ENCODE measurements at places on chromosomes 6 and 20.

DNA sequence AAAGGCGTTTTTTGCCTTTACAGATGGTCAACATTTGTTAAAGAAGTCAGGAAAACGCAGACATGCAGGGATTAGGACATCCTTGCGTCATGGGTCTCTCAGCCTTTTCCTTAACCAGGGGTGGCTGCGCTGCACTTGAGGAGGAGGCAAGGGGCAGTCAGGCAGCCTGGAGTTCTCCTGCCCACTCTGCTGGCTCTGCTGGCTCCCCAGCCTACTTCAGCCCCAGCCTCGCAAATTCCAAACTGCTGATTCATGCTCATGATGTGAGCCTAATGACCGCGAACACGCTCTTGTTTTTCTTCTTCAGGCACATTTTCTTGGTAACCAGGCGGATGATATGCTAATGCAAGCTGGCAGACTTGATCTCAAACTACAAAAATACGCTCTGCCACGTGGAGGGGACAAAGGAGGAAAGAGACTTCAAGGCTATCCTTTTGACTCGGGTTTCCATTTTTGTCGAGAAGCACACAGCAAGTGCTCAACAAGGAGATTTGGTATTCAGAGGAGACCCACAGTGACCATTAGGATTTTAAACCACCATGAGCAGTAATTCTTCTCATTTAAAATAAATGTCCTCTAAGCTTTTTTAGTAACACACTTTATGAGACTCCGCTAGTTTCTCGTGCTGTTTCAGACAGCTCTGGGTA, 290.3 kb upstream of the STXBP5 start:
- DNase-seq, result peak; percentile 10

- DNase-seq, result no peak
These were observed 141.9 kb upstream of the EXOC2 start for GRCh38 chr6:834866-835265.

GRCh38 chr6:100228437-100228833, 234.4 kb upstream of the MCHR2 start:
- DNase-seq, result no peak

DNA sequence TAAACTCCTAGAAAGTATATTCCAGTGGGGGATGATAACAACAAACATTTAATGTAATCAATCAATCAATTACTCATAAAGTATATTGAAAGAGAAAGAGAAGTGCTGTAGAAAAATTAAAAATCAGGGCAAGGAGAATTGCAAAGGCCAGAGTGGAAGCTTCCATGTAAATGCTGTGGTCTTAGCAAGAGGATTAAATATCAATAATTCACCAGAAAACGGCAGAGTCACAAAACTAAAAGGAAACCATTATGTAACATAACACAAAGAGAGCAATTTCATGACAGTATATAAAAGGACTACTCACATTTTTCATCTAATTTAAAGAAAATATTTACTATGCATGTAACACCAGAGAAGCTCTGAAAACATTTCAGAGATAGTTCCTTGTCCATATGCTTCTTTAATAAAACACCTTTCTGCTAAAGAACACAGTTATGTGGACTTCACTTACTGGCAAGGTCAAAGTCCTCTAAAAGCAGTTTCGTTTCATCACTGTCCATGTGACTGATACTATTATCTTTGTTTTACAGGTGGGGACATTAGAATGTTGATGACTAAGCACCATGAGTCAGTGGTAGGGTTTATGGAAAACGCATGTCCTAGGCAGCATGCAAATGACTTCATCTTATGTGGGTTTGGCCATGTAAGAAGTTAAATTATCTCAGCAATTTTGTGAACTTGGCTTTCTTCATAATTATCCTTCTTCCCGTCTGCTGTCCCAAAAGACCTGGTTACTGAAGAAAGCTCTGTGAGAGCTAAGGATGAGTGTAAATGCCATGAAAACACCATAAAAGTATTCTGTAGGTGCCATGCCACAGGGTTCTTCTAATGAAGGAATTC, 185.8 kb upstream of the TENT5A start:
- DNase-seq, result peak; percentile 16

- DNase-seq, result no peak
These were observed 253.9 kb downstream of the SLC24A3 start for GRCh38 chr20:19466206-19466928.

DNA sequence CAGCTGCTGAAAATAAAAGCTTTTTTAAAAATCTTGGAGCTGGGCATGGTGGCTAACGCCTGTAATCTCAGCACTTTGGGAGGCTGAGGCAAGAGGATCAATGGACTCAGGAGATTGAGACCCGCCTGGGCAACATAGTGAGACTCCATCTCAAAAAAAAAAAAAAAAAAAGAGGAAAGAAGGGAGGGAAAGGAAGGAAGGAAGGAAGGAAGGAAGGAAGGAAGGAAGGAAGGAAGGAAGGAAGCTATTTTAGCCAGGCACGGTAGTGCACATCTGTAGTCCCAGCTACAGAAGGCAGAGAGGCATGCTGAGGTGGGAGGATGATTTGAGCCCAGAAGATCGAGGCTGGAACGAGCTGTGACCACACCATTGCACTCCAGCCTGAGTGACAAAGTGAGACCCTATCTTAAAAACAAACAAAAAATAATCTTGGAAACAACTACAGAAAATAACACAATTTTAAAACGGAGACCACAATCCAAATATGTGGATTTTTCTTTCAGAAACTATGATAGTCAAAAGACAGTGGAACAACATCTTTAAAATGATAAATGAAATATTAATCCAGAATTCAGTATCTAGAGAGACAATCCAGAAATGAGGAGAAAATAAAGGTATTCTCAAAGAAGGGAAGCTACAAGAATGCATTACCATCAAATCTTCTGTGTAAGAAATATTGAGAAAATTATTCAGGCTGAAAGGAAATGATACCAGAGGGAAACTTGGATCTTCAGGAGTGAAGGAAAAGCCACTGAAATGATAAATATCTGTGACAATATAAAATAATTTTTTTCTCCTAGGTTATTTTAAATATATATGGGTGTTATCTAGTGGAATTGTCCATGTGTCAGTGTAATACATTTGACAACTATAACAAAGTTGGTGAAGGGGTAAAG, 182.0 kb downstream of the GPX5 start:
- no peak for DNase-seq

GRCh38 chr6:37174515-37175331, 4.8 kb downstream of the PIM1 start:
- no peak for DNase-seq

DNA sequence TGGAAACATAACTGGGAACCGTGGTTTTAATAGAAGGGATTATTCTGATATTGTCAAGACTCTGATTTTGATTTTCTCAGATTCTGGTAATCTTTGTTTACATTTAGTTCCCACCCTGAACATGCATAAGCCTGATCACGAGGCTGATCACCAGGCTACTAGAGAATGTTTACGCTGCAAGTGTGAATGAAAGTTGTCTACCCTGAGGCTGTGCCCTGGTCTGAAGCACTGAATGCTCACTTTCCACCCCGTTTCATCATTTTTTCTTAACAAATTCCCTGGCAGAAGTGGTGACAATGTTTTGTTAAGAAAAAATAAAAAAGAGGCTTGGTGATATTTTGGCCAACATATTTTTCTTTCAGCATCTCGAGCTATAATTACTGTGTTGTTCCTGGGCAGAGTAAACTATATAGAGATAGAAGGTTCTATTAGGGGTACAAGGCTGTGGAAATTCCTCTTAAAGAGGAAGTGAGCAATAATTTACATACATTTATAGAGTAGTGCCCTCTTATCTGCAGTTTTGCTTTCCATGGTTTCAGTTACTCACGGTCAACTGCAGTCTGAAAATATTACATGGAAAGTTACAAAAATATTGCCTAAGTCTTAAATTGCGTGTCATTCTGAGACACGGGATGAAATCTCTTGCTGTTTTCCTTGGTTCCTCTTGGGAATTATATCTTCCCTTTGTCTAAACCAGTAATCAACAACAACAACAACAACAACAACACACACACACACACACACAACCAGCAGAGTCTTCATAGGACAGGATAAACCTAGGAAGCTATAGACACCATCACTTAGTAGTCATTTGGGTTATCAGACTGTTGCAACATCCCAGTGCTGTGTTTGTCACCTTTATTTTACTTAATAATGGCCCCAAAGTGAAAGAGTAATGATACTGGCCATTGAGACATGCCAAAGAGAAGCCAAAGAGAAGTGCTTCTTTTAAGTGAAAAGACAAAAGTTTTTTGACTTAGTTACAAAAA, 566.6 kb upstream of the CITED2 start:
- no peak for DNase-seq

DNA sequence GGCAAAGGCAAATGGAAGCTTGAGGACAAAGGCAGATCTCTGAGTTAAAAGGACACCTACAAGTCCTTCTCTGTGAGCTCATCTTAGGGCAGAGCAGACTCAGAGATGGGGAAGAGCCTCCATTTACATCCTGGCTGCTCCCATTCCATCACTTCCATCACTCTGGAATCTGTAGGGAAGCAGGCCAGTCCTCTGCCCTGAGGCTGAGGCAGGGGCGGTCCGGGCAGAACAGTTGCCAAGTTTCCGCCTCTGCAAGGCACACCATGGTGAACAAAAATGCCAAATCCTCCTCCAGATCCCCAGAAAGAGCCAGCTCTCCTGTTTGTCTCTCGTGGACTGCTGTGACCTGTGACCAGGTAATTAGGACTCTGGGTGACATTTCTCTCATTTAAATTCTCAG, 209.6 kb upstream of the SSTR4 start:
- no peak for DNase-seq

DNA sequence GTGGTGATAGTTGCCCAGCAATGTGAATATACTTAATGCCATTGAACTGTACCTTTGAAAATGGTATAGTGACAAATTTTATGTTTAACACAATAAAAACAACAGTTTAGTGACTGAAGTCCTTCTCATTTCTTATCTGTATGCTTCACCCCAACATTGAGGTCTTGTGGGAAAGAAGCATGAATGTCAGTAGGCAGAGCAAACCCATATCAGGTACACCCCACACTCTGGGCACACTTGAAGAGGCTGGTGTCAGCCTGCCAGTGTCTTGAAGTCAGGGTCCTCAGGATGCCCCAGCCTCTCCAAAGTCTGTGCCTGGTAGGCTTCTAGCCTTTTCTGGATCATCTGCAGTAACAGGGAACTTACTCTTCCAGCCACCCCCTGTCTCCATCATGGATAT, 51.2 kb downstream of the CD164 start:
- no peak for DNase-seq

DNA sequence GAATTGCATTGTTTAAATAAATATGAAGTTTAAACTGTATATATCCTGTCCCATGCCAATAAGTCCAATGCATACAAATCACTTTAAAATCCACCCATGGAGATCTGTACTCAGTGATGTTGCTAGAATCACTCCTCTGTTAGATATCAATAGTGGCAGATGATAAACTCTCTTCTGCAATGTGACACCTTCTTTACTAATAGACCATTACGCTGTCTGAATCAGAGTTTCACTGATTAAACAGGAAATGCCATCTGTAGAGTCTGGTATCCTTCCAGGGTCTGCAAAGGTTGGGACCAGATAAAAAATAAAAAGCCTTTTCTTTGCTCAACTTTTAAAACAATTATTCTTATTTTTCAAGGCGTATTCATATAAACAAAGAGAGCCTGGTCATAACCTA, 134.5 kb downstream of the EDN3 start:
- DNase-seq, result no peak

GRCh38 chr6:76774781-76775384, 688.4 kb downstream of the HTR1B start:
- DNase-seq, result no peak

GRCh38 chr6:21189759-21190158, 403.8 kb upstream of the SOX4 start:
- DNase-seq, result no peak

DNA sequence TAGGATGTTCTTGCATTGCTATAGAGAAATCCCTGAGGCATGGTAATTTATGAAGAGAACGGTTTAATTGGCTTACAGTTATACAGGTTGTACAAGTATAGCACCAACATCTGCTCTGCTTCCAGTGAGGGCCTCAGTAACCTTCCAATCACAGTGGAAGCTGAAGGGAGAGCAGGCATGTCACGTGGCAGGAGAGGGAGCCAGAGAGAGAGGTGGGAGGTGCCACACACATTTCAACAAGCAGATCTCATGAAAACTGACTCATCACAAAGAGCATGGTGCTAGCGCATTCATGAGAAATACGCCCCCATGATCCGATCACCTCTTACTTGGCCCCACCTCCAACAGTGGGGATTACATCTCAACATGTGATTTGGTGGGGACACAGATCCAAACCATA, 871.2 kb downstream of the TFAP2A start:
- no peak for DNase-seq

GRCh38 chr6:144364782-144365181, 79.6 kb downstream of the UTRN start:
- no peak for DNase-seq

- DNase-seq, result no peak
These were observed 36.6 kb upstream of the HDAC2 start for GRCh38 chr6:114007516-114007915.

GRCh38 chr6:71482742-71483141, 194.1 kb downstream of the OGFRL1 start:
- no peak for DNase-seq

GRCh38 chr20:19508449-19508848, 249.6 kb upstream of the RIN2 start:
- no peak for DNase-seq

DNA sequence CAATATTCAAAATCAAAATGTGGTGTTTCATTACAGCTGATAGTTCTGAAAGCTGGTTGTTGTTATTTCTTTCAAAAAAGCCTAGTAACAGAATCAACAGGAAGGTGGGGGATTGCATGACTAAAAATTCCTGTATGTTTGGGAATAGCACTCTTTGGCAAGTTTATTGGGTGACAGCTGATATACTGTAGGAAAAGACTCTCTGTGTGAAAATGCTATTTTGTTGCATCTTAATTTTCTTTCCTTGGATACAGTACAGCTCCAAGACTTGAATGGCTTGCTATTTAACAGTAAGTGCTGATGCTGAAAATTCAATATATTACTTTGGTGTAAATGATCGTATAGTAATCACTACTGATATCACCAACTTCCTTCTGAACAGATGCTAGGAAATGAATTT, 336.1 kb downstream of the KHDRBS2 start:
- DNase-seq, result no peak

GRCh38 chr20:17168026-17168612, 58.7 kb upstream of the PCSK2 start:
- no peak for DNase-seq

DNA sequence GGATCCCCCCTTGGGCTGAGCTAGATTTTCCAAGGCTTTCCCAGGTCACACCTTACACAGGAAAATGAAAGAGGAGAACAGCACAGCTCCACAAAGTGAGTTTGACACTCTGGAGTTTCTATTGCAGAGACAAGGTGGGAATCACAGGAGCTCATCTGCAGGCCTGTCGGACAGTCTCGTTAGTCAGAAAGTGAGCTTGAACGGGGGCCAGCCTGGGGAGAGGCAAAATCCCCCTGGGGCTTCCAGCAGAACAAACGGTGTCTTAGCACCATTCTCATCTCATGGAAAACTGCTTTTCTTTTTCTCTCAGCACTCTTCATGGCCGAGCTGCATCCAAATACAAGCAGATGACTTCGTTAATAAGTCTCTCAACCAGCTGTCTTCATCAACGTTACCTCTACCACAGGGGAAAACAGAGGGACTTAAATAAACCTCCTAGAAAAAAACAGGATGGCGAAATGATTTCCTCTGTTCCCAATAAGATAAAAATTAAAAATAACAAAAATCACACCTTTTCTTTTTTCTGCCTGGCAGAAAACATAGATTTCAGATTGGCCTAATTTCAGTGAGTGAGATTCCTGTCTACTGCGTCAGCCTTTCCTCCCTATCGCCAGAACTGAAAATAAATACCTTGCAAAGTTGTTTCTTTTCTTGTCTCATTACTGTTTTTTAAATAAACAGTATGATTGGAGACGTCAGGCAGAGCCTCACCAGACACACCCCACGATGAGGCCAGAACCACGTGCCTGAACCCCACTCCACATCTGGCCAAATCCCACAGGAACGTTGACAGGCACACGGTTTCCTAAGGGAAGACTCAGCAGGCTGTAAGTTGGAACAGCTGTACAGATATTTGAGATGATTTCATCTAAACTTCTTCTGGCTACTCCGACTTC, 219.0 kb downstream of the TTLL2 start:
- no peak for DNase-seq
